ENCODE measurements at places on chromosomes 4 and X. TPM values are rescaled to one million over a fixed set of nuclear protein-coding genes. Genes with fewer than 3 reads are reported as not detected.

Gene UGT8
- 0.62 TPM for total RNA-seq

- no peak for DNase-seq
- H3K4me1 ChIP-seq, result no peaks in the 10 kb centered on the region
- no peaks in the 10 kb centered on the region for H3K36me3 ChIP-seq
- no peaks in the 10 kb centered on the region for H3K27me3 ChIP-seq
- H3K4me3 ChIP-seq, result no peak overlapping the region
Observed at GRCh38 chr4:178993306-178993705, 1551.1 kb upstream of the AGA start.

- H3K4me1 ChIP-seq, result no peaks in the 10 kb centered on the region
- no peak for DNase-seq
- no peak overlapping the region for H3K27ac ChIP-seq
- no peak overlapping the region for H3K4me3 ChIP-seq
- H3K27me3 ChIP-seq, result peaks cover 24% of the 10 kb centered on the region
Observed at GRCh38 chr4:119646347-119647071, 17.9 kb upstream of the PDE5A start.

GRCh38 chr4:122710434-122711308 is 21.8 kb upstream of the BBS12 start:
- DNase-seq, result no peak
- peaks cover 52% of the 10 kb centered on the region for H3K27me3 ChIP-seq
- peak overlapping the region; percentile 2 for H3K27ac ChIP-seq
- no peaks in the 10 kb centered on the region for H3K36me3 ChIP-seq
- H3K4me3 ChIP-seq, result no peak overlapping the region

DNA sequence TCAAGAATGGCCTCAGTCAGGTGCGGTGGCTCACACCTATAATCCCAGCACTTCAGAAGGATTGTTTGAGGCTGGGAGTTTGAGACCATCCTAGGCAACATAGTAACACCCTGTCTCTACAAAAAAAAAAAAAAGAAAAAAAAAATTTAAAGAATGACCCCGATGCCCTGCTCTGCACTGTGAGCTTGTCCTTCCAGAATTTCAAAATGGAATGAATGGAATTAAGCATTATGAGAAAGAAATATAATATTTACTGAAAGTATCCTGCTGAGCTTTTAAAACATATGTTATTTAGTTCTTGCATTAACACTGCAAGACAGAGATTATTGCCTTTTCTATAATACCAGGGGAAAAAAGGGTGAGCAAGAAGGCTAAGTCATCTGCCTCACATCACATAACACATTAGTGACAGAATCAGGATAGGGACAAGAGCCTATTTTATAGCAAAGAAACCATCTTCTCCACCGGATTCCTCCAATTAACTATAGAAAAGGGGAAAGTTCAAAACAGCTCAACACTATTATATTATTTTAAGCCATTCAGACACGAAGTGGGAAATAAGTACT is 41.9 kb upstream of the GAB1 start:
- no peak for DNase-seq
- no peaks in the 10 kb centered on the region for H3K36me3 ChIP-seq
- H3K27ac ChIP-seq, result no peak overlapping the region

Gene RNF175
- total RNA-seq, result not detected

Gene ZNF185
- 2.7 TPM for total RNA-seq

GRCh38 chr4:23861897-23862296 is 27.9 kb downstream of the PPARGC1A start:
- no peak for DNase-seq
- no peaks in the 10 kb centered on the region for H3K4me1 ChIP-seq
- H3K36me3 ChIP-seq, result no peaks in the 10 kb centered on the region

Gene DCLK2
- total RNA-seq, result not detected

Gene SCOC
- total RNA-seq, result 8.7 TPM

GRCh38 chr4:109702950-109703663 is at the start of gene CASP6:
CASP6 (minus strand) TSS chr4:109703445; CDS start chr4:109703395, 50 bp downstream.
- peak; percentile 73 for DNase-seq
- peak within 1 kb of the TSS; percentile 96 for H3K27ac ChIP-seq
- H3K27me3 ChIP-seq, result no peaks in the 10 kb centered on the region
- H3K36me3 ChIP-seq, result peaks cover 2% of the 10 kb centered on the region
- peaks cover 40% of the 10 kb centered on the region for H3K4me1 ChIP-seq
- peak within 1 kb of the TSS; percentile 96 for H3K4me3 ChIP-seq

- DNase-seq, result no peak
- H3K27me3 ChIP-seq, result no peaks in the 10 kb centered on the region
- no peak overlapping the region for H3K4me3 ChIP-seq
- no peaks in the 10 kb centered on the region for H3K36me3 ChIP-seq
- no peaks in the 10 kb centered on the region for H3K4me1 ChIP-seq
Observed at GRCh38 chr4:156111686-156112085, 158.0 kb upstream of the CTSO start.

DNA sequence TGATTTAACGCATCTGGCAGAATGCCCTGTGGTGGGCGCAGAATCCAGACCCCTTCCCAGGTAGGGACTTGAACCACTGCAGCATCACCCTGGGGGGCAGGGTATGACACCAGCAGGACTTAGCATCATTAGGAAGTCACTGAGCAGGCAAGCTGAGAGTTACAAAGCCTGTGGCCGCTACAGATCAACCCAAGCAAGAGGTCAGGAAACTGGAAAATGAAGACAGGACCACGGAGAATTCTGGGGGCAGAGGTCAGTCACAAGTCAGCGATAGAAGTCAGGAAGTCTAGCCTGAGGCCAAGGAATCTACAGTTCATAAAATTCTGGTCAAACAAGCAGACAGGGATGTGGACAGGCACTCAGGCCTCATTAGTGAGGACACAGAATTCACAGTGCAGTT is 108.4 kb downstream of the CHIC2 start:
- H3K27ac ChIP-seq, result no peak overlapping the region
- no peaks in the 10 kb centered on the region for H3K36me3 ChIP-seq
- H3K4me3 ChIP-seq, result no peak overlapping the region
- H3K4me1 ChIP-seq, result no peaks in the 10 kb centered on the region

Gene RHOH
- 439 TPM for total RNA-seq

Gene TLL1
- total RNA-seq, result not detected

DNA sequence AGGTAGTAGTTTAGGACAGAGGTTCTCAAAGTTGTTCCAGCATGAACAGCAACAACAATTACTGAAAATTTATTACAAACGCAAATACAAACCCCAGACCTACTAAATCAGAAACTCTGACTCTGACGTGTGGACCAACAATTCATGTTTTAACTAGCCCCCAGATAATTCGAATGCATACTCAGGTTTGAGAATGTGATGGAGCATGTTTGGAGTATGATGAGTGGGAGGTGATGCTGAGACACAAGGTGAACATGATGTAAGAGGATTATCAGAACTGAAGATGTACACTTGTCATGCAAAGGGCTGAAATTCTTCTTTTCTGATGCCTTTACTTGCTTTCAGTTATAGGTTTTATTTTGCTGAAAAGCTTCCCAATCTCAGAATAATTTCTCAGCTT is 323.0 kb downstream of the INPP4B start:
- no peak overlapping the region for H3K27ac ChIP-seq
- no peaks in the 10 kb centered on the region for H3K27me3 ChIP-seq
- H3K36me3 ChIP-seq, result no peaks in the 10 kb centered on the region
- DNase-seq, result no peak

Gene HMX1
- not detected for total RNA-seq

Gene EIF4E
- total RNA-seq, result 51.1 TPM

Gene KLKB1
- total RNA-seq, result 1.5 TPM

GRCh38 chr4:71287305-71287704 is 51.5 kb upstream of the SLC4A4 start:
- H3K27me3 ChIP-seq, result peaks cover 12% of the 10 kb centered on the region
- DNase-seq, result no peak
- H3K4me3 ChIP-seq, result no peak overlapping the region

DNA sequence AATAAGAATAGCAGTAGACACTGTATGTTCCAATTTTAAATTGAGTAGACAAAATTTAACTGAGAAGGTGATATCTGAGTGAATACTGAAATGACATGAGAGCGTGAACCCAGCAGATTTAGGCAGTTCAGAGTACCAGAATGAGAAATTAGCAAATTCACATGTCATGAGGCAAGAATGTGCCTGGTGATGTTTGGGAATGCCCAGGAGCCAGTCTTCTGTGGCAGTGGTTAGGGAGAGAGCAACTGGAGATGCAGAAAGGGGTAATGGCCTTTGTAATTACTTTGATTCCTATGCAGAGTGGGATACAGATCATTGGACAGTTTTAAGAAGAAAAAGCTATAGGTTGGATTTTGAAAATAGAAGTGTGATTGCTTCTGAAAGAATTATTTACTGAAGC is 621.9 kb downstream of the TECRL start:
- no peaks in the 10 kb centered on the region for H3K4me1 ChIP-seq
- no peaks in the 10 kb centered on the region for H3K36me3 ChIP-seq
- DNase-seq, result no peak

DNA sequence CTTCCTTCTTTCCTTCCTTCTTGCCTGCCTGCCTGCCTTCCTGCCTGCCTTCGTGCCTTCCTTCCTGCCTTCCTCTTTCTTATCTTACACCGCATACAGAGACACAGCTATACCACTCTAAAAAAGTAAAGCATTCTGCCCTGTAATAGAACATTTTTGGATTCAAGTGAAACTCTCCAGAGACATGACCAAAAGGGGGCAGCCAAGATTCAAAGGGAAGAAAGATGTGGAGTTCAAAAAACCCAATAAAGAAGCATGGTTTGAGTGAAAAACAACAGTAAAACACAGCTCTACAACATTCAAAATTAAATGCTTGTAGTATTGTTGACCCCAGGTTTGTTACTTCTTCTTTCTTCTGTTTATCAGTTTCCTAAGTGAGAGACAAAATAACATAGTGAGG is 914.9 kb upstream of the PCDH7 start:
- no peak for DNase-seq
- H3K27me3 ChIP-seq, result no peaks in the 10 kb centered on the region
- H3K4me3 ChIP-seq, result no peak overlapping the region
- H3K36me3 ChIP-seq, result no peaks in the 10 kb centered on the region
- no peak overlapping the region for H3K27ac ChIP-seq

- no peak overlapping the region for H3K4me3 ChIP-seq
- H3K36me3 ChIP-seq, result no peaks in the 10 kb centered on the region
- H3K27me3 ChIP-seq, result peaks cover 4% of the 10 kb centered on the region
- no peaks in the 10 kb centered on the region for H3K4me1 ChIP-seq
- no peak overlapping the region for H3K27ac ChIP-seq
- no peak for DNase-seq
Observed at GRCh38 chr4:5720980-5721379, 10.0 kb downstream of the EVC start.

All from T-helper 17 cell (primary cell).